Stimulated activated CD8-positive, alpha-beta memory T cell treated with anti-CD3 and anti-CD28 coated beads, Interleukin-2, amount 100 ng/mL, for 1 hour (primary cell): ENCODE measurements at places on chromosomes 7 and 10.

GRCh38 chr7:49279891-49280290 is 355.5 kb downstream of the CDC14C start:
- no peak for DNase-seq

GRCh38 chr10:15387021-15387420 is 15.9 kb upstream of the FAM171A1 start:
- no peak for DNase-seq

DNA sequence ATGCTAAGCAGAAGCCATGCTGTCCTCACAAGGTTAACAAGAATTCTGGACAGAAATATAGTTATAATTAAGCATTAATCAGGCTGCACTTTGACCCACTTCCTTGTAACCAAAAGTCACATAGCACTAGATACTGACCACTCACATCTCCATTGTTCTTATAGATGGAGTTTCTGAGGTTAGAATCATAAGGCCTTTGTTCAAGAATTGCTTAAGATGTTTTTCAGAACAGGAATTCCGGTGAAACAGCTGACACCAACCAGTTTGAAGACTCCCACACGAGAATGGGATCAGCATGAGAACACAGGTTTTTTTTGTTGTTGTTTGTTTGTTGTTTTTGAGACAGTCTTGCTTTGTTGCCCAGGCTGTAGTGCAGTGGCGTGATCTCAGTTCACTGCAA is 488.3 kb upstream of the NRP1 start:
- no peak for DNase-seq

- no peak for DNase-seq
These were observed 156.0 kb downstream of the SEMA3D start for GRCh38 chr7:85030893-85031292.

DNA sequence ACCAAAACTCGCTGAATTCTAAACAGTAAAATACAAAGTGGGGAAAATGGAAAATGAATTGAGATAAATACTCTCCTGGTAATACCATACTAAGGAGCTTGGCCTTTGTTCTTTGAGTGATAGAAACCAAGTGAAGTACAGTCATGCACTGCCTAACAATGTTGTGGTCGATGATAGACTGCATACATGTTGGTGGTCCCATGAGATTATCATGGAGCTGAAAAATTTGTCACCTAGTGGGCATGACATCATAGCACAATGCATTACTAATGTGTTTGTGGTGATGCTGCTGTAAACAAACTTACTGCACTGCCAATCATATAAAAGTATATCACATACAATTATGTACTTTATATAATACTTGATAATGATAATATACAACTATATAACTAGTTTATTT is 419.1 kb downstream of the ARL4A start:
- DNase-seq, result no peak

DNA sequence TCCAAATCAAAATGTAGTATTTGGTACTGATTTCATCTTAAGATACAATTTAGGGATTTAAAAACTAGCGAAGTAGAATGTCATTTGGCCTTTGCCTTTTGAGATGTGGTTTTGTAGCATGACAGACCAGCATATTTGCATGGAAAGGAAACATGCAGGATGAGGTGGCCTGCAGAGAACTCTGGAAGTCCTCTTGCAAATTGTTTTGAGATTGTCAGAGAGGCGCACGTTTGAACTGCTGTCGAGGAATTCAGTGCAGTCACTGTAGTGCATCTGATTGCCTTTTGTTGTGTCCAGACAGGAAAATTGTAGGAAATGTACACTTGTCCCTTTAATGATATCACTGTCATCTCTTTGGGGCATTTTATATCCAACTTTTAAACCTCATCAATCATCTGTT is 136.7 kb downstream of the CELF2 start:
- DNase-seq, result no peak

GRCh38 chr10:65827359-65827758 is 1098.5 kb upstream of the LRRTM3 start:
- no peak for DNase-seq

DNA sequence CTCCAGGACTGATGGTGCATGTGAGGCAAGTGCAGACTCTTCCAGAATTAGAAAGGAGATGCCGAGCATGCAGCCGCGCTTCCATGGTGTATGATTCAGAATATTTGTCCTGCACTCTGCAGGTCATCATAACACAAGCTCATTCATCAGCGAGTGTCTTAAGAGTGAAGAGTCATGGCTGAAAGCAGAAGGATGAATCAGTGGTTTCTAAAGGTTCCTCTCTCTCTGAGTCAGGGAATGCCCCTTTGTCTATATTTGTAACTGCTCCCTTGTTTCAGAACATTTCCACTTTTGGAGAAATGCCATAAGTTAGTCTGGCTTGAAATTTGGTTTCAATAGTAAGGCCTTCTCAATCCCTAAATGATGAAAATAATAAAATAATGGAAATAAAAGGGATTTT is 52.3 kb downstream of the HECW1 start:
- no peak for DNase-seq

DNA sequence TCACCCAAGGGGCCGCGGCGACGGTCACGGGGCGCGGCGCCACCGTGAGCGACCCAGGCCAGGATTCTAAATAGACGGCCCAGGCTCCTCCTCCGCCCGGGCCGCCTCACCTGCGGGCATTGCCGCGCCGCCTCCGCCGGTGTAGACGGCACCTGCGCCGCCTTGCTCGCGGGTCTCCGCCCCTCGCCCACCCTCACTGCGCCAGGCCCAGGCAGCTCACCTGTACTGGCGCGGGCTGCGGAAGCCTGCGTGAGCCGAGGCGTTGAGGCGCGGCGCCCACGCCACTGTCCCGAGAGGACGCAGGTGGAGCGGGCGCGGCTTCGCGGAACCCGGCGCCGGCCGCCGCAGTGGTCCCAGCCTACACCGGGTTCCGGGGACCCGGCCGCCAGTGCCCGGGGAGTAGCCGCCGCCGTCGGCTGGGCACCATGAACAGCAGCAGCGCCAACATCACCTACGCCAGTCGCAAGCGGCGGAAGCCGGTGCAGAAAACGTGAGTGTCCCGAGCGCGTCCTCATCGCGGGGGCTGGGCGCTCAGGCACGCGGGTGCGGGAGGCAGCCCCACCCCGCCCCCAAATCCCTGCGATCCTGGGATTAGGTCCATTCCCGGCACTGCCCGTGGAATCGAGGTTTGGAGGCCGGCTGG is 509 bp downstream of the AHR start:
- DNase-seq, result peak; percentile 26

- DNase-seq, result no peak
These were observed 252.7 kb upstream of the MBL2 start for GRCh38 chr10:53025172-53025711.

DNA sequence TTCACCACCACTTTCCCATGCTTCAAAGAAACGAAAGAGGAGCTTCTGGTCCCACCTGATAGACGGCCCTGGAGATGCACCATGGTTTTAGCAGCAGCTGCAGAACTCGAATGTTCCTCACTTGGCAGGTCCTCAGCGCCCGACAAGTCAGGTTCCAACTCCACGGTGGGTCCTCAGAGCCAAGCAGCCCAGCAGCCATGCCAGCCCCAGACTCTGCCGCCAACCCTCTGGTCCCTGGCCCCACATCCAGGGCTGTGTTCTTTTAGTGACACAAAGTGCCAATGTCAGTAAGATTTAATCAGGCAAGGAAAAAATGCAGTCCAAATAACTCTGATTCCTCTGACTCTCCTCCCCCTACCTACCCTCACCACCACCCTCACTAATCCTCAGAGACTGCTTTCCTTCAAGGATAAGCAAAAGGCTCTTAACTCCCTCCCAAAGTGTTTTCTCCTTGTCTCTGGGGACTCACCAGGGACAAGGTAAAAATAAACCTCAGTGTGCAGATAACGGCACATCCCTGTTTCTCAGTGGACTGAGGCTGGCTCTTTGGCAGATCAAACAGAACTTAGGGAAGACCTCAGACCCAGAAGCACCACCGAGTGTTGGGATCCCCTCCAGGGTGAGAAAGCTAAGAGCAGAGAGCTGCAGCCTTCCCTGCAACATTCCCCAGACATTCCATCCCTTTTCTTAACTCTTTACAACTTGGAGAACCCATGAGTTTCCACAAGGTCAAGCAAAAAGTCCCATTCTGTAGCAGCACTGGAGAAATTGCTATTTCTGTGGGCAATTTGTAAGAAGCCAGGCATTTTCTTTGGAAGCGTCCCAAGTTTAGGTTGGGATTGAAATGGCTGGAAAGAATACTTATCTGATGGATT is 358.9 kb downstream of the FRMD4A start:
- no peak for DNase-seq

DNA sequence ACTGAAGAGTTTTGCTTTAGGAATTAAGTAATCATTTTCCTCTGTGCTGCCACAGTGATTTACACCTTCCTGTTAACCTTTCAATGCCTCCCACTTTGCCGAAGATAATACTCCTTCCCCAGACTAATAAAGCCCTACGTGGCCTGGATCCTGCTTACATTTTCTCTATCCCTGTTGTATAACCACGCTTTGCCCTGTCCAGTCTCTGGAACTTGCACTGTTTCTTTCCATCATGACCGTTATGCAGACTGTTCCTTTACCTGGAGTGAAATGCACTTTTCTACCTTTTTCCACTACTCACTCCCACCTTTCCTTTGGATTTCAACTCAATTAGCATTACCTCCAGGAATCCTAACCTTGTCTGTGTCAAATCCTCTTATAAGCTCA is 154.4 kb downstream of the PRKG1 start:
- DNase-seq, result no peak

DNA sequence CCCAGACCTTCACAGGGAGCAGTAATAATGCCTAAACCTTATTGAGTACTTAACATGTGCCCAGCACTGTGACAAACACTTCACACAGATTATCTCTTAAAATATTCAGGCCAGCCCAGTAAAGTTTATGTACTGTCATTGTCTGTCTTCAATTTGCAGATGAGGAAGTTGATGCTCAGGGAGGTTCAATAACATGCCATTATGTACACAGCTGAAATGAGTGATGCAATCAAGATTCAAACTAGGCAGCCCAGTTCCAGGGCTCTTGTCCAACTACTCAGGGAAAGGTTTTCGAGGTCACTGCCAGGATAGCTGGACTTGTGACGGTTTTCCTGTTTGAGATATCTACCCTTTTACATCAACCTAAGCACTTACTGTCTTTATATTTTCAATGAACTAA is 56.1 kb downstream of the AUTS2 start:
- DNase-seq, result no peak

- no peak for DNase-seq
These were observed 83.8 kb downstream of the TEX36 start for GRCh38 chr10:125599194-125599593.

- DNase-seq, result no peak
These were observed 4.7 kb downstream of the GLI3 start for GRCh38 chr7:42232275-42232674.

- no peak for DNase-seq
These were observed 276.8 kb downstream of the KCNMA1 start for GRCh38 chr10:77360835-77361234.

DNA sequence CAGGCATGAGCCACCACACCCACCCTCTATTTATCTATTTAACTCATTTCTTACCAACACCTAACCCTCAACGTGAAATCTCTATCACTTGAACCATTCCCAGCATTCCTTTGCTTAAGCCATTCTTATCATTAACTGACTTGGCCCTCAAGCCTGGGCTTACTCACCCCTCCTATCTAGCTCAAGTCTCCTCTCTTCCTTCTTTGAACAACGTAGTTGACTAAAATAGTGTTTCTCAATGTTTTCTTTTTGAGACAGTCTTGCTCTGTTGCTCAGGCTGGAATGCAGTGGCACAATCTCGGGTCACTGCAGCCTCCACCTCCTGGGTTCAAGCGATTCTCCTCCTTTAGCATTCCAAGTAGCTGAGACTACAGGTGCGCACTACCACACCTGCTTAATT is 7.0 kb downstream of the ANXA7 start:
- no peak for DNase-seq

DNA sequence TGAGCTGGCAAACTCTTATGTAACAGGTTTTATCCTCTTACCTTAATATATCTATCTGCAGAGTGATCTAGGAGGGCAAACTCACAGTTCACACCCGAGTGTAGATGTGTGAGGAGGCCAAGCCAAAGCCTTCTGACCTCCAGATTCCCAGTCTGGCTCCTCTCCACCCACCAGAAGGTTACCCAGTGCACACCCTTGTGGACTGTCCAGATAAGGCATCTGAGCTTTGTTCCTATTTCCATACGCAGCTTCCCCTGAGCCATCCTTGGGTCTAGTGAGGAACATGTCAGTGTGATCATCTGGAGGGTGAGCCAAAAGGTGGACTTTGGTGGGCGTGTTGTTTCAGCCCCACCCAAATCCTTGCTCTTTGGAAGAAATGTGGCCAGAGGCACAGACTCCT is 203.0 kb upstream of the MEOX2 start:
- no peak for DNase-seq

DNA sequence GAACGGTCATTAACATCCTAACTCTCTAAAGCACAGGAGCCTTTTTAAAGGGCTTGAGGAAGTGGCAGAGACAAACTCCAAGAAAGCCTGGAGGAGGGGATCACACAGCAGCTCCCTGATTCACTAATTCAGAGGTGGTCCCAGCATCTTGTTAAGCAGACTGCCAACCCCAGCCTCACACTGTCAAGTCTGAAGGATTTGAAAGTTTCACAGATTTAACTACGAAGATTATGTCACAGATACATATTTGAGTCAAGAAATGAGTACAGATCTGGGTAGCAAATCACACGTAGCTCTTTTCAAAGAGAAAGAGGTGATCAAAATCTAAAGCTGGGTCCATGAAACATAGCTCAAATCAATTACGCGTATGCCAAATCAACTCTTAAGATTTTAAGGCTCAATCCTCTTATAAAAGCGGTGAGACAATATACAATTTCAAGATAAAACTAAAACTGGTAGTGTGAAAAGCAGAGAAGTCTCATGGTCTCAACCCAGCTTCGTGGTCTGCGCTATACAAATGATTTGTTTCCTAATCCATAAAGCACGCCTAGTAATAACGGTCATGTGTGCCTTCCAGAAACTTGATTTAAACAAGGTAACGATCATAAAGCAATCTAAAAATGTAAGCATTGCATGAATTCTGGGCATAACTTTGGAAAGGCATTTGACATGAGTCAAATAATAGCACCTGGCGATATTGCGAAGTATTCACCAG is 229.9 kb upstream of the MKLN1 start:
- DNase-seq, result no peak

DNA sequence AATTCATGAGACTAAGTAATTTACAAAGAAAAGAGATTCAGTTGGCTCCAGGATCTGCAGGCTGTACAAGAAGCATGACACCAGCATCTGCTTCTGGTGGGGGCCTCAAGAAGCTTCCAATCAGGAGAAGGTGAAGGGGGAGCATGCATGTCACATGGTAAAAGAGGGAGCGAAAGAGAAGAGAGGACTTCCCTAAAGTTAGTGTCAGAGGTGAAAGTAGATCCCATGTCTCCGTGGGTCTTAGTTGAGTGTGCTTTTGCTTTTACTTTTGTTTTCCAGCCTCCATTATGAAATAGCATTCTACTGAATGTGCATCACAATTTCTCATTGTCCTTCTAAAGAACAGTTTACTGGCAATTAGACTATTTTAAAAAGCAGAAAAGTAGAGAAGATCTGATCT is 213.6 kb upstream of the FZD1 start:
- DNase-seq, result no peak

DNA sequence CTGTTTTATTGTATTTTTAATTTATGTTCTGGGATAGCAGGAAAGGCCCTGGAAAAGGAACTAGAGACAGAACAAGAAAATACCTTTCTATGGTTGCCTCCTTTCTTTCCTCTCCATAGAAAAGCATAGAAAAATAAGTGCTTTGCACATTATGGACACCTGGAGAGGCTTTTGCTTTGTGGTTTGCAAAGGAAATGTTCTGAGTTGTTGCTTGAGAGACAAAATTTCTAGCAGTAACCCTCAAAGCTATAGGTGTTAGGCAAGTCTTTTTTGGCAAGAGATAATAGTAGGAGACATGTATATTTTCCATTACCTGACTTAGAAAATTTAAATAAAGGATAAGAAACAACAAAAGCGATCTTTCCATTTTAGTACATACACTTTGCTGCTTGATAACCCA is 378.6 kb upstream of the PRKCQ start:
- DNase-seq, result no peak

GRCh38 chr10:79979976-79980687 is 31.2 kb upstream of the SFTPD start:
- no peak for DNase-seq
